ENCODE measurements at places on chromosomes 12 and 14.

- DNase-seq, result no peak
These were observed 14.9 kb downstream of the LTA4H start for GRCh38 chr12:96020314-96021003.

DNA sequence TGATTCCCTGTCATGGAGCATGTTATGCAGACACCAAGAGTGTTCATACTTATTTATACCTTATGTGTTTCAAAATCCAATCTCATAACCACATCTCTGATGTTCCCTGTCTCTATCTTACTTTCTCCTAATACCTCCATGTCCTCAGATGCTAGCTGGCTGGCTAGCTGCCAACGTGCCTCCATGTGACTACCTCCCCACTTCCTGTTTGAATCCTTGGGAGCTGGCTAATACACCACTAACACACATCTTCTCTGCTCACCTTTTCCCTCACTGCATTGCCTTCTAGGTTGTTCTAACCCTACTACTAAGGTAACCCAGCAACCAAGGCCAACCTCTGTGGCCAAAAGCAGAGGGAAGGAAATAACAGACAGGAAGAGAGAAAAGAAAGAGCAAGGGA is 27.3 kb downstream of the TTC5 start:
- DNase-seq, result no peak

- no peak for DNase-seq
These were observed 27.6 kb downstream of the TRIP11 start for GRCh38 chr14:92012121-92012748.

- DNase-seq, result no peak
These were observed 44.8 kb downstream of the ARHGAP5 start for GRCh38 chr14:32121948-32122347.

DNA sequence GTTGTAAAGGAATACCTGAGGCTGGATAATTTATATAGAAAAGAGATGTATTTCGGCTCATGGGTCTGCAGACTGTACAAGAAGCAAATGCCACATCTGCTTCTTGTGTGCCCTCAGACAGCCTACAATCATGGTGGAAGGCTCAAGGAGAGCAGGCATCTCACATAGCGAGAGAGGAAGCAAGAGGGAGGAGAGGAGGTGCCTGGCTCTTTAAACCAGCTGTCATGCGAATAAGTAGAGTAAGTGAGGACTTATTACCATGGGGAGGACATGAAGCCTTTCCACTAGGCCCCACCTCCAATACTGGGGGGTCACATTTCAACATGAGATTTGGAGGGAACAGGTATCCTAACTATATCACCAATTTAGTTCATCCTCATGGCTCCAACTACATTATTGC is 118.7 kb downstream of the ACSS3 start:
- DNase-seq, result no peak

GRCh38 chr12:123808167-123808566 is 46.1 kb downstream of the DNAH10 start:
- DNase-seq, result no peak

GRCh38 chr14:89626233-89626806 is 209.3 kb upstream of the FOXN3 start:
- DNase-seq, result no peak

- DNase-seq, result no peak
These were observed 23.6 kb downstream of the RASSF3 start for GRCh38 chr12:64633940-64634337.

- DNase-seq, result no peak
These were observed 67.6 kb downstream of the AACS start for GRCh38 chr12:125132698-125133400.

DNA sequence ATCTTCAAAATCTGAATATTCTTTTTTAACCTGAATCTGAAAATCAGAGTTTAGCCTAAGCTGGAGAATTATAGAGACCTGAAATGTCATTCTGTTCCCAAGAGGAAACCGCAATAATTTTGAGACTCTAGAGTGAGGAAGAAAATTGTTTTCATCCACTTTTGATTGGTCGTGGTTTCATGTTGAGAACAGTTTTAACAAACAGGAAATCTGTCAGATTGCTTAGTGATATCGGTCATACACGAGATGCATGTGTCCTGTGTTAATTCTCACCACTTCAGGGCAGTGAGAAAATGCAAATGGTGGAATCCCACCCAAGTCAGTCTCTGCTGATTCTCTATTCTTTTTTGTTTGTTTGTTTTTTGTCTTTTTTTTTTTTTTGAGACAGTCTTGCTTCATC is 1498.5 kb upstream of the TMEM132C start:
- no peak for DNase-seq

GRCh38 chr14:105065280-105066228 is at the start of gene GPR132:
Gene GPR132 (minus strand): TSS chr14:105065430. CDS start chr14:105055420, 10,010 bp downstream.
- DNase-seq, result no peak

- no peak for DNase-seq
These were observed at the start of gene SPTB for GRCh38 chr14:64879635-64880220. Gene SPTB (minus strand): TSS chr14:64879907. CDS start chr14:64823094, 56,813 bp downstream.

- no peak for DNase-seq
These were observed 9.7 kb downstream of the TCL1B start for GRCh38 chr14:95695913-95696312.

- no peak for DNase-seq
These were observed 207.8 kb upstream of the OTX2 start for GRCh38 chr14:57018065-57018464.

DNA sequence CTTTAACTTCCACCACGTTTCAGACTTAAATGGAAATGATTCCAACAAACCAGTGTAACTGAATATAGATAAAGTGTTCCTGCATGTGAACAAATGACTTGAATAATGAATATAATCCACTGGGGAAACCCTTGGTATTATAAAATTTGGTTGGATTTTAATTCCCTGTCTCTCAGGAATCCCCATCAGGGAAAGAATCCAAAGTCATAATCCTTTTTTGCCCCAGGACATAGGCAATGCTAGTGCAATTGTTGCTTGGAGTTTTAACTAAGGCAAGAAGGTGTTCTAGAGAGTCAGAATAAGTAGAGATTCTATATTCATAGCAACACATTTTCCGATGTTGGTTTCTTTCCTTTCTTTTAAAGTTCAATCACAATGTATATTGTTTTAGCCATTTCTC is 1169.4 kb downstream of the GALC start:
- DNase-seq, result no peak

GRCh38 chr14:28305938-28306337 is 460.6 kb upstream of the FOXG1 start:
- DNase-seq, result no peak

GRCh38 chr14:92649066-92649465 is 99.4 kb downstream of the LGMN start:
- DNase-seq, result no peak

All from cortex of kidney (tissue), 1 donor.